ENCODE measurements at places on chromosomes 1 and 21.

DNA sequence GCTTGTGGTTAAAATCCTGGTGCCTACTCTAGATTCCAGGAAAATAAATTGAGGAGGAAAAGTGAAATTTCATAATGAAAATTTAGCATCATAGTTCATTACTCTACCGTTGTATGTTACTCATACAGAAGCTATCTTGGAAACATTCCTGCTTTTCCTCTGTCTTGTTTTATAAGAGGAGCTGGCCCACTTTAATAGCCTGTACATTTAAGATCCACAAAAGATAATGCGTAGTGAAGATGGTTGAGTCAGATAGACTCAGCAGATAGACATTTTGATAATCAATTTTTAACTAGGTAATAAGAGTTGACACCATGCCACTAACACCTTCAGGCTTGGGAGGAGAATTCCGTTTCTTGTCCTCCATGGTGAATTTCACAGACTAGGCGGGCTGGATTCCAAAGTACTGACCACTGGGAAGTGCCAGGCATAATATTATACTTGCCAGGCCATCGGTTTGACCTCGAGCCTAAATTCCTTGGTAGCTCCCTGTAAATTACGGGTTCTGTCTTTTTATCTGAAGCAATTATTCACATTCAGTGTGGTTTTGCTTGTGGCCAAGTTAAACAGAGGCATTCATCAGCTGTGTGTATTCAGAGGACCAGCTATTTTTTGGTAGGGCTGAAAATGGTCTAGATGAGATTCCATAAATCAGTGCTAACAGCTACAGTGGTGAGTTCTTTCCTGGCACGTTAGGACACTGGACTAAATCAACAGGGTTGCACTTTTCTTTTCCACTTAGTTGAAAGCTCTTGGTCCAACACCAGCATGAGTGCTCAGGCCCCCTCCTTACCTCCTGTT, 111.9 kb upstream of the KAZN start:
- no peak for DNase-seq

DNA sequence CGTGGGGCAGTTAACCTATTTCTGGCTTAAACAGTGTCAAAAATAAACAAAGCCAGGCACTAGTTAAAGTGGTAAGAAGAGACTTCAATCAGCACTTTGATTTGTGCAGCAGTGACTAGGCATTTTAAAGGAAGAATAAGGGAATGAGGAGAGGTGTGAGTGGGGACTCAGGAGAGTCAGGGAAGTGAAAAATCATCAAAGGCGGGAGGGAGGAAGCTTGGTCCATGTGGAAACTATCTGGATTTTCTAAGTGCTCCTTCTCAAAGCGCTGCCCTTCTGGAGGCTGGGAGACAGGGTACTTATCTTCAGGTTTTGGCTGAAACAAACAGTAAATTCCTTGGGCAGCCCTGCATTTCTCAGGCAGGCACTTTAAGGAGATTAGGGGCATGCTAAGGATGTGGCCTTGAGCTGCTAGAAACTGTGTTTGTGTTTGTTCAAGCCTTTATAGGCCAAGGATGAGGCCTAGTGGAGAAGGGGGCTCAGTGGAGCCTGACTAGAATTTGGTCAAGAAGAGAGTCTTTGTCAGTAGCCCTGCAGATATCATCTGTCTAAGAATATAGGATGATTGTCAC, 486.5 kb downstream of the SIPA1L2 start:
- no peak for DNase-seq

GRCh38 chr1:150663321-150663720, 33.6 kb downstream of the GOLPH3L start:
- DNase-seq: no peak

DNA sequence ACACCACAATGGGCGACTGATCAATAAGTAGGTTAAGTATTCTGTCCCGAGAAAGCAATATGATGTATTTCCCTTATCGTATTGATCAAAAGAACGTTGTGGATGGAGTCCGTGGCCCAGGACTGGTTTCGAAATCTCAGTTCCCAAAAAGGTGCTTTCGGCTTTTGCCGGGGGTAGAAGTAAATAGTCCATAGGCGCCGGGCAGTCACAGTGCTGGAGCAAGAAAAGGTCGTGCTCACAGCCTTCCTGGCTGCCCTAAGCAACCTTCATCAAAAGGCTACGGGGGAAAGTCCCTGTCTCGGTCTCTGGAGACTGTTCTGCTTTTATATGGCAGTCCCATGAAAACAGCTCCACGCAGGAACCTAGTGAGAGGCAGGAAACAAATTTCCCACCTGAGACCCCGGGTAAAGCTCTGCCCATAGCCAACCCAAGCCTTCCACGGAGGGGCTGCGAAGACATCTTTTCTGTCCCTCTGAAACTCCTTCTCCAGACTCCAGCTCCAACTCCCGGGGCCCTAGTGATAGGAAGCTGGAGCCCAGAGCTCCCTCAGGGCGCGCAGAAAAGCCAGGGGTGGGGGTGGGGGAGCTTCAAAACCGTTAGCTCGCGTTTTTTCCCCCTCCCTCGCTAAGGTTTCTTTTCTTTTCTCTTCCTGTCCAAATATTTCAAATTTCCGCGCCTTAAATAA, 7.0 kb downstream of the CDKN2C start:
- peak; percentile 48 for DNase-seq

DNA sequence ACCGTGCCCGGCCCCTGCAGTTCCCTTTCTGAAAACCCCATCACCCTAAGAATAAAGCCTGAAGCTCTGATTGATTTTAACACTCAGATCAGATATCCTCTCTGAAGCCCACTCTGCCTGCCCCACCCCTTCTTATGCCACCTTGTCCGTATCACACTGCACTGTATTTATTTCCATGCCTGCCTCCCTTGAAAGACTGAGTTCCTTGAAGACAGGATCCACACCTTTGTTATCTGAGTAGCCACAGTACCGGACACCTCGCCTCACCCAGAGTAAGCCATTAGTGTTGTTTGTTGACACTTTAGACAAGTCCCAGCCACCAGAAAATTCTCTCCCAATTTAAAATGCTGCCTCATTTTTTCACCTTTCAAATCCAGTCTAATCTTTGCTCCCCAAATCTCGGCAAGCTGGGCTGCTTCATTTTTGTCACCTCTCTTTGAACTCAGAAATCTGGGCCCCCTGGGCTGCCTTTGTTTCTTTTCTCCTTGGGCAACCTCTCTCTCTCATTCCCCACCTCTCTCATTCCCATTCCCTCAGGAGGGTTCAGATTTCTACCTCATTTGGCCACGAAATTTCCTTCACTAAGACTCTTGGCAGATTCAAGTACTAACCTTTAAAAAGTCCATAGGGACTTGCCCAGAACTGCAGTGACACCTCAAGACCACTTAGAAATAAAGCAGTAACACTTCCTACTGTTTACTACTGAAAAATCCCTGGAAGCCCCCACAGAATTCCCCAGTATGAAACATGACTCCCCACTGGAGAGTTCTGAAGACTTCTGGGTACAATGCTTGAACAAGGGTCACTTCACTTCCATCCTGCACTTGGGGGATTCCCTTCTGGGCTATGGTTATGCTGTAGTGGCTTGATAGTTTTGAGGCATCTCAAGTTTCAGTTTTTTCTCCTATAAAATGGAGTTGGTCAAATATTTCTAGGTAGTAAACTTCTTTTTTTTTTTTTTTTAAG, 8.7 kb upstream of the PPP1R15B start:
- DNase-seq: no peak

DNA sequence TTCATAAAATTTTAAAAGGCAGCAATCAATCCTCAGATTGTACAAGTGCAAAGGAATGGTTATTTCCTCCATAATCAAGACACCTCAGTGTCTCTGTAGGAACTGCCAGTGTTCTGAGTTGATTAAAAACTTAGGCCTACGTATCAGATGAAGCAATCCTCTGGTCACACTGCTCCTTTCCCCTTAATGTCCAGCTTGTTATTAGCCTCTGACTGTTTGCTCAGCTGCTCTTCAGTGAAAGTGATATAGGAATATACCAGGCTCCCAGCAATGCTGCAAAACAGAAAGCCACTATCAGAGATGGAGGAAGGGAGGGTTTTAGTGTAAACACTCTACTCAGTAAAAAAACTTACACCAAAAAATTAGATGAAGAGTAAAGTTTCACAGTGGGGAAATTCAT, 49.8 kb downstream of the SLC35D1 start:
- DNase-seq: no peak

GRCh38 chr1:217876896-217877295, 245.8 kb downstream of the SPATA17 start:
- no peak for DNase-seq

DNA sequence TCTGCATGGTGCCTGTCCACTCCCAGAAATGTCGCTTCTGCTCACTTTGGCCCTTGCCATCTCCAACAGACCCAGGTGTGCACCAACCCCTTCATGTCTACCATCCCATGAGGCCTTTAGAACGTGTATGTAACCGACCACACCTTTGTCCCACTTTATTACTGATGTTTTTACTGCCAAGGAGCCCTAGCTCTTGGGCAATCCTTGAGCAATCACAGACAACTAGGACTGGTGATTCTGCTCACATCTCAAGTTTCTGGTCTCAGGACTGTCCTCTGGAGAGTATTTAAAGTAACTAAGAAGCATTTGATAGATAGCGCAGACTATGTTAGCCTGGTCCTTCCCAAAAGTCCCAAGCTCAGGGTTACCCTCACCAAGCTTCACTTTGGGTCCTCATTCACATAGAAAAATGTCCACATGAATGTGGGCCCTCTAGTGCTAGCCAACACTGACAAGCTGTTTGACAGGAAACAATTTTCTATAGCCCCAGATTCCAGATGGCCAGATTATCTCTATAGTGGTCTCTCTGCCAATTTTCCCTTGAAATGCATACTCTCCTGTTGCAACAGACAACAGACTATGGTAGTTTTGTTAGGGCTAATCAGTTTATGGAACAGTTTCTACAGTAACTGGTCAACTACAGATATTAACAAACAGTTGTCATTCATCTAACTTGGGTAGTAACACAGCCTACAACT, 6.9 kb upstream of the TMEM81 start:
- no peak for DNase-seq

DNA sequence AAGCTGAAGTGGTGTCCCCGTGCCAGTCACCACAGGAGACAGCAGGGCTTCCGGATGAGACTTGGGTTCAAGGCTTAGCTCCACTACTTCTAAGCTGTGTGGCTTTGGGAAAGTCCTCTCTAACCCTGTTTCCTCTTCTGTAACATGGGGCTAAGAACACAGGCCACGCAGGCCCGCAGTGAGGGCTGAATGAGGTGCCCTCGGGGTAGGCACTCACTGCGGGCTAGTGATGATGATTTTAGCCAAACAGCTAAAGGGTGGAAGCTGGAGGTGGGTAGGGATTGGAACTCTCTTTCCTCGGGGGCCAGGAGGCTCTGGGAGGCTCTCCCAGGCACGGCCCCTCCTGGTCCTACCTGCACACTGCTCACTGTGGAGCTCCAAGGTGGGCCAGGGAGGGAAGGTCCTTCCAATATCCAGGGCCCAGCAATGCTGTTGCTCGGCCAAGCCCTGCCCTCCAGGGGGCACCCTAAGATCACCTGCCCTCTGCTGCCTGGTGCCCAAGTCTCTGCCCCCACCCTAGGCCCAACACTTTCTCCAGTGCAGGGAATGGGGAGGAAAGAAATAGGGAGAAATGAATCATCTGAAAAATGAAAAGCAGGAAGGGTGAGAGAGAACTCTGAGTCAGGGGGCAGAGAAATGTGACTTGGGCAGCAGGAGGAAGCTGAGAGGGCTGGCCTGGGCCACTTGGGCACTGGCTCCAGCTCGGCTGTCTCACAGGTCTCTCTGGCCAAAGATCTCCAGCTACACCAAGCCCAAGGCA, 19.2 kb upstream of the EVA1B start:
- peak; percentile 63 for DNase-seq

GRCh38 chr1:161382214-161383019, 14.7 kb upstream of the CFAP126 start:
- peak; percentile 70 for DNase-seq

DNA sequence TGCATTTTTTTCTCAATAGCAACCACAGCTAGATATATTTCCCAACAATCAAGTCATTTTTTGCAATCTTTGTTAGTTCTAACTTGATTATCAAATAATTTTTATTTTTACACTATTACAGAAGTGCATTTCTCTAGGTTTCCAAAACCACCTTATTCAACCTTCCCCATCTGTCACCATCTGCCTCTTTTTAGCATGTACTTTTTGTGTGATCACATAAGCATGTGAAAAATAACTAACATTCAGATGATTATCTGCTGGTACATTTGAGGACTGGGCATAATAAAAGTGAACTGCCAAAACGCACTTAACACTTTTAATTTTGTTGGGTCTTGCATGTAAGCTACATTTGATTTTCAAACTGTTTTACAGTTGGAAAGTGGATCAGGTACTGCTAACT, 291.5 kb downstream of the AKT3 start:
- no peak for DNase-seq

- DNase-seq: no peak
Observed at GRCh38 chr1:178683291-178683690, 41.8 kb upstream of the RALGPS2 start.

GRCh38 chr1:185531838-185532237, 202.4 kb upstream of the HMCN1 start:
- no peak for DNase-seq

GRCh38 chr1:66999640-67000400, 54.1 kb downstream of the SLC35D1 start:
- no peak for DNase-seq

DNA sequence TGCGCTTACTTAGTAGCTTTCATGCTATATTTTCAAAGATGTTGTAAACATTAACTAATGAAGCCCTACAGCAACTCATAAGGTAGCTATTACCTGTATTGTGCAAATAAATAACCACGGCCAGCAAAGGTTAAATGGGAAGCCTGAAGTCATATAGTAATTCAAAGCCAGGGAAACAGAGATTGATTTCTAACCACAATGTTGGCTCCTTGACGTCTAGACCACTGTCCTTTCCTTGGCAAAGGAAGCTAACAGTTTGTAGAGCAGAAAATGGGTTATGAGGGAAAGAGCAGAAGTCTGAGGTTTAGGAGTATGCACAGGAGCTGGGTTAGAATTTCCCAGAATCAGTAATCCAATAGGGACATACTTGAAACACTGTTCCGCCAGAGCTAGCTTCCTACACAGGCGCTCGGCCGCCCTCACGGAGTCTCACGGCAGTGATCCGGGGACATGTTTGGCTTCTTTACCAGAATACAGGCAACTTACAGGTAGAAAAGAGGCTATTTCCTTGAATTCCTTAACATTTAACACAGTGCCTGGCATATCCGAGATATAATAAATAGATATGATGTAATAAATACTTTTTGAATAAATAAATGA, 298.8 kb upstream of the LYPLAL1 start:
- DNase-seq: no peak

GRCh38 chr1:39398278-39399021, 93.0 kb upstream of the BMP8A start:
- DNase-seq: peak; percentile 32

GRCh38 chr1:179126338-179127060, 44.6 kb downstream of the TOR3A start:
- DNase-seq: no peak

DNA sequence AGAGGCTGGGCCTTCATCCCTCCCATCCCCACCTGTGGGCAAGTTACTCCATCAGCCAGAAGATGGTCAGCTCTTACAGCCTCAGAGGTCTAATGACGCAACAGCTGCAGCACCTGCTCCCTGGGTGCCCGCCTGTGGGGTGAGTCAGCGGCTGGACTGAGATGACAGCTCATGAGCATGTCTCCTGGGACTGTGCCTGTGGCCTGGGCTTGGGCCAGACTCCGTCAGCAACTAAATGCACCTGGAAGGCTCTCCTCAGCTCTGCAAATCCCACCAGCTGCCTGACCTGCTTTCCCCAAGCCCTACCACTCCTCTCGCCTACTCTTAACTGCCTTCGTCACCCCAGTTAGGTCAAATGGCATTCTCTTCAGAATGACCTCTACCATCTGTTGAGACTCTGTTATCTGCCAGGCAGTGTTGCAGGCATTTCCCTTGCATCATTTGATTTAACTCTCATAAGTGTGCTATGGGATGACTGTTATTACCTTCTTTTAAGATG, 47.7 kb downstream of the ETS2 start:
- no peak for DNase-seq
